ENCODE measurements at places on chromosomes 7 and 10. TPM values are rescaled to one million over a fixed set of nuclear protein-coding genes. Genes with fewer than 3 reads are reported as not detected.

The ATOH7 gene
- total RNA-seq, result not detected

The MET gene
- 15.7 TPM for total RNA-seq

The OR9A2 gene
- not detected for total RNA-seq

The CALCR gene
- 0.10 TPM for total RNA-seq

The MAT1A gene
- 0.37 TPM for total RNA-seq

The TMEM225B gene
- total RNA-seq, result 0.57 TPM

The NPFFR1 gene
- total RNA-seq, result not detected

The ATAD1 gene
- 47.3 TPM for total RNA-seq

The MTG1 gene
- 24.5 TPM for total RNA-seq

The AGMO gene
- total RNA-seq, result 1.3 TPM

The AKR1C2 gene
- 42.7 TPM for total RNA-seq

The SDK1 gene
- 14.4 TPM for total RNA-seq

The OPN1SW gene
- not detected for total RNA-seq

The CD36 gene
- total RNA-seq, result 120 TPM

The LBX1 gene
- not detected for total RNA-seq

The CWF19L1 gene
- total RNA-seq, result 18.9 TPM

The TECTB gene
- total RNA-seq, result not detected

The BICC1 gene
- total RNA-seq, result 28.5 TPM

The ARMS2 gene
- total RNA-seq, result not detected

The ASAH2 gene
- total RNA-seq, result 1.9 TPM

The HYAL4 gene
- not detected for total RNA-seq

The MUC12 gene
- 0.62 TPM for total RNA-seq

The ASB4 gene
- not detected for total RNA-seq

The KBTBD2 gene
- total RNA-seq, result 24.1 TPM

The PVRIG gene
- 0.67 TPM for total RNA-seq

The SFTPA1 gene
- total RNA-seq, result 0.83 TPM

The NRCAM gene
- 1.7 TPM for total RNA-seq

The RBM20 gene
- 2.0 TPM for total RNA-seq

The SVOPL gene
- total RNA-seq, result not detected

The SSBP1 gene
- total RNA-seq, result 69.4 TPM

The TMEM139 gene
- total RNA-seq, result not detected

The AKR1C1 gene
- total RNA-seq, result 35.5 TPM

The PON1 gene
- total RNA-seq, result not detected

The GPR85 gene
- 0.24 TPM for total RNA-seq

The ASB10 gene
- not detected for total RNA-seq

The NPSR1 gene
- total RNA-seq, result not detected

The ADAP1 gene
- total RNA-seq, result 16.3 TPM

The FAM25A gene
- total RNA-seq, result not detected

The CABCOCO1 gene
- total RNA-seq, result 1.4 TPM

The PLXNA4 gene
- total RNA-seq, result 24.9 TPM

The RNF32 gene
- total RNA-seq, result 0.33 TPM

The CREB5 gene
- total RNA-seq, result 21.5 TPM

The LRGUK gene
- total RNA-seq, result 0.95 TPM

The GLCCI1 gene
- 3.9 TPM for total RNA-seq

The ASAH2B gene
- 2.8 TPM for total RNA-seq

All from posterior vena cava (tissue), 2 donors.